ENCODE measurements at places on chromosomes 2 and 18. TPM values are rescaled to one million over a fixed set of nuclear protein-coding genes. Genes with fewer than 3 reads are reported as not detected.
A peak's percentile ranks its signal among the peaks of the same experiment; 100 is the strongest.

DNA sequence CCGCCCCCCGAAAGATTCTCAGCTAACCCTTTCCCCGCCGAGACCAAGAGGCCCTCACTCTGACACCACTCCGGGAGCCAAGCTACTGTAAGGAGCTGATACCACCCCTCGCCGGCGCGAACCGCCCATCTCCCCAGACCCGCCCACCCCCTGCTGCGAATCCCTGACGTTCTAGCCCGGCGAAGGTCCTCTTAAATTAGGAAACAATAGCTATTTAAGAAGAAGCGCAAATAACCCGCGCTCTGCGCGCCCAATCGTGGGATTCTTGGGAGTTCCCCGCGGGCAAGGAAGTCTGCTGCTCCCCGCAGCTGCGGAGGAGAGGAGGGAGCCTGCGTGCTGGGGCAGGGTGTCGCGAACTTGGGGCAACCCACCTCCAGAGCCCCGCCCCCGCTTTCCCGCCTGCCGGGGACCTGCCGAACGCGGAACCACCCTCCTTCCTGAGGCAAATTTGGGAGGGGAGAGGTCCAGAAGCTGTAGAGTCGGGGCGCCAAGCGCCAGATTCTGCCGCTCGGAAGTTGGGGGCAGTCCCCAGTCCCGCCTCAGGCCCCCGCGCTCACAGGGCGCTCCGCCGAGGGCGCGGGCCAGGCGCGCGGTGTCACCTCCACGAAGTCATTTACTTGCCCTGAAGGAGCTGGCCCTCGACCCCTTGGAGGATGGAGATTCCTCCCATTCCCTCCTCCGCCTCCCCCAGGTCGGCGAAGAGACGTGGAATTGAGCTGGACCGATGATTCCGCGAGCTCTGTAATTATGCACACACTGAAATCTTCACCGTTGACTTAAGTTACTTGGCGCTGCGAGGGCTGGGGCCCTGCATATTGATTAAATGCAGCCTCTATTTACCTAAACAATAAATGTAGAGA lies 8.4 kb upstream of the SP9 start:
- peak; percentile 85 for DNase-seq
- no peak overlapping the region for H3K27ac ChIP-seq

GRCh38 chr2:109128616-109129355 lies at the start of gene SH3RF3:
SH3RF3 (plus strand) TSS chr2:109129205.
- no peaks in the 10 kb centered on the region for H3K36me3 ChIP-seq
- H3K4me1 ChIP-seq: no peaks in the 10 kb centered on the region
- no peak within 1 kb of the TSS for H3K27ac ChIP-seq
- H3K27me3 ChIP-seq: peaks cover 51% of the 10 kb centered on the region
- peak within 1 kb of the TSS; percentile 77 for H3K4me3 ChIP-seq

DNAJC5G gene
- 0.45 TPM for total RNA-seq

POTEI gene
- total RNA-seq: 0.33 TPM

Data from endodermal cell (in vitro differentiated cells).